ENCODE measurements at places on chromosomes 16 and 17. TPM values are rescaled to one million over a fixed set of nuclear protein-coding genes. Genes with fewer than 3 reads are reported as not detected.

The MYH13 gene
- not detected for total RNA-seq

The DPEP3 gene
- total RNA-seq: not detected

The MEOX1 gene
- 0.81 TPM for total RNA-seq

The DRC3 gene
- total RNA-seq: 2.1 TPM

The TBC1D3K gene
- total RNA-seq: not detected

The TAT gene
- total RNA-seq: 0.20 TPM

The ZNF23 gene
- 4.0 TPM for total RNA-seq

The KRTAP4-6 gene
- not detected for total RNA-seq

The PRR29 gene
- 0.14 TPM for total RNA-seq

The OTOA gene
- 0.50 TPM for total RNA-seq

The LGALS9C gene
- total RNA-seq: 0.22 TPM

- peak overlapping the region; percentile 66 for H3K27ac ChIP-seq
- peaks cover 53% of the 10 kb centered on the region for H3K4me1 ChIP-seq
- H3K4me3 ChIP-seq: no peak overlapping the region
- DNase-seq: peak; percentile 94
- no peaks in the 10 kb centered on the region for H3K36me3 ChIP-seq
These were observed 11.0 kb downstream of the CYB561 start for GRCh38 chr17:63434951-63435571.

DNA sequence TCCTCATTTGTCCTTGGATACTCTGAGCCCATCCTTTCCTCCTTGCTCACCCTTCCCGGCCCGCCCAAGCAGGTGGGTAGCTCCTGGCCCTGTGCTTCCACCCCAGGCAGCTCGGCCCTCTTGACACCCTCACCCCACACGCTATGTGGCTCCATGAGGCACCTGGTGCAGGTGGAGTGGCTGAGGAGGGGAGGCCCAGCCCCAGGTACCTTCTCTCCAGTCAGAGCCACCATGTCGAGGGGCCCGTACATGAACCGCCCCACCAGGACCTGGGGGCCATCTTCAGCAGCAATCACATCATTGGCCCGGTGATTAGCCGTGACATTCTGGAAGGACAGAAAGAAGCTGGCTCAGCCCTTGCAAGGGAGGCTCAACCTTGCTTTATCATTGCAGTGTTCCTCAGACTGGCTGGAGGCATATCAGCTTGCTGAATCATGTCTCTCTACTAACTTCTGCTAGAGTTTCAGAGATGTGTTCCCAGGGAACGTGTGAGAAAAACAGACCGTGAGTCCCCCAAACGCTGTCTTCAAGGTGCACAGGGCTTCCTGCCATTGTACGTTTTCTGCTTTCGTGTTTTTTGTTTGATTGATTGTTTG is 20.3 kb downstream of the PIMREG start:
- H3K4me1 ChIP-seq: no peaks in the 10 kb centered on the region
- H3K27me3 ChIP-seq: no peaks in the 10 kb centered on the region
- H3K4me3 ChIP-seq: no peak overlapping the region
- no peak for DNase-seq
- no peak overlapping the region for H3K27ac ChIP-seq

DNA sequence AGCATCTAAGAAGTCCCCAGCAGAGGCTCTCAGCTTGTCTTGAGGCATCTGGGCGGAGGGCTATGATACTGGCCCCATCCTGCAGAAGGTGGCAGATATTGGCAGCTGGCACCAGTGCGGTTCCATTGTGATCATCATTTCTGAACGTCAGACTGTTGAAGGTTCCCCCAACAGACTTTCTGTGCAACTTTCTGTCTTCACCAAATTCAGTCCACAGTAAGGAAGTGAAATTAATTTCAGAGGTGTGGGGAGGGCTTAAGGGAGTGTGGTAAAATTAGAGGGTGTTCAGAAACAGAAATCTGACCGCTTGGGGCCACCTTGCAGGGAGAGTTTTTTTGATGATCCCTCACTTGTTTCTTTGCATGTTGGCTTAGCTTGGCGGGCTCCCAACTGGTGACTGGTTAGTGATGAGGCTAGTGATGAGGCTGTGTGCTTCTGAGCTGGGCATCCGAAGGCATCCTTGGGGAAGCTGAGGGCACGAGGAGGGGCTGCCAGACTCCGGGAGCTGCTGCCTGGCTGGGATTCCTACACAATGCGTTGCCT is at the start of gene CIITA:
Gene CIITA, plus strand, starts transcription at position 404 of the 543 bp plus-strand sequence. Its CDS starts 129 bp downstream, at position 533.
- H3K27me3 ChIP-seq: no peaks in the 10 kb centered on the region
- H3K36me3 ChIP-seq: no peaks in the 10 kb centered on the region
- peaks cover 5% of the 10 kb centered on the region for H3K4me1 ChIP-seq
- DNase-seq: peak; percentile 49

DNA sequence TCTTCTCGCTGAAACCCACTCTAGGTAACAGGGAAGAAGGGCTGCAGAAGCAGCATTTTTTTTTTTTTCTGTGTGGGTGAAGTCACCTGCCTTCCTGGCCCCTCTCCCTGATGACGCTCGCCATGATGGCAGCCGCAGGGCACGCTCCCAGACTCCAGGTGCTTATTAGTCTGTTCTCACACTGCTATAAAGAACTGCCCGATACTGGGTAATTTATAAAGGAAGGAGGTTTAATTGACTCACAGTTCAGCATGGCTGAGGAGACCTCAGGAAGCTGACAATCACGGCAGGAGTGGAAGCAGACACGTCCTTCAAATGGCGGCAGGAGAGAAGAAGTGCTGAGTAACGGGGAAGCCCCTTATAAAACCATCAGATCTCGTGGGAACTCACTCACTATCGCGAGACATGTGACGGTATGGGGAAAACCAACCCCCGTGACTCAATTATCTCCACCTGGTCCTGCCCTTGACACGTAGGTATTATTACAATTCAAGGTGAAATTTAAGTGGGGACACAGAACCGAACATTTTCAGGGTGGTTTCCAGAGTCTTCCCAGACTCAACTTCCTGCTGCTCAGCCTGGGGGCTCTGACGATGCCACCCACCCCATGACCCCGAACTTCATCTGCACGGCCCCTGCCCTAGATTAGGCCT is 34.9 kb upstream of the NLRP1 start:
- H3K27ac ChIP-seq: no peak overlapping the region
- peaks cover 5% of the 10 kb centered on the region for H3K27me3 ChIP-seq
- H3K36me3 ChIP-seq: no peaks in the 10 kb centered on the region
- no peak for DNase-seq
- no peaks in the 10 kb centered on the region for H3K4me1 ChIP-seq

DNA sequence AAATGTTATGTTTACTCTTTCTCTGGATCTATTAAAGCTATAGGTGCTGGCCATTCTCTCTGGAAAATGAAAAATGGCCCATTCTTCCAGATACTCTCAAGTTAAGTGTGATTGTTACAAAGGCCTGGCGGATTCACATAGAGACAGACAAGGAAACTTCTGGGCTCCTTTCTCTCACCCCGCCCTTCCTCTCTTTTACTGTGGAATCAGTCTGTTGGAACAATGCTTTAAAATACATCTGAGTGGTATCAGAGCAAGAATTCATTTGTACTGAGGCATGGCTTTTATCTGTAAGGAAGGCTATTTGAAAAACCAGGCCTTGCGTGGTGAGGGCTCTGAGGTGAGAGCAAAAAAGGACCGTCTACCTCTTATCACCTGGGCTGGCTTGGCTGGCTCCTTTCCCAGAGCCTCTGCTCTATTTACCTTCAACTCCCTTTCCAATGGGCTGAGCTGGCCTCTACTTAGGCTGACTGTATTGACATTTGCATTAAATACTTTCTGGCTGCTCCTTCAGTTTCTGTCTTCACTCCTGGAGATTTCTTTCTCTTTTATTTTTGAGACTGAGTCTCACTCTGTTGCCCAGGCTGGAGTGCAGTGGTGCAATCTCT is 274.0 kb downstream of the PHKB start:
- no peak overlapping the region for H3K27ac ChIP-seq
- no peaks in the 10 kb centered on the region for H3K36me3 ChIP-seq
- peak; percentile 82 for DNase-seq
- H3K4me3 ChIP-seq: no peak overlapping the region
- no peaks in the 10 kb centered on the region for H3K4me1 ChIP-seq

DNA sequence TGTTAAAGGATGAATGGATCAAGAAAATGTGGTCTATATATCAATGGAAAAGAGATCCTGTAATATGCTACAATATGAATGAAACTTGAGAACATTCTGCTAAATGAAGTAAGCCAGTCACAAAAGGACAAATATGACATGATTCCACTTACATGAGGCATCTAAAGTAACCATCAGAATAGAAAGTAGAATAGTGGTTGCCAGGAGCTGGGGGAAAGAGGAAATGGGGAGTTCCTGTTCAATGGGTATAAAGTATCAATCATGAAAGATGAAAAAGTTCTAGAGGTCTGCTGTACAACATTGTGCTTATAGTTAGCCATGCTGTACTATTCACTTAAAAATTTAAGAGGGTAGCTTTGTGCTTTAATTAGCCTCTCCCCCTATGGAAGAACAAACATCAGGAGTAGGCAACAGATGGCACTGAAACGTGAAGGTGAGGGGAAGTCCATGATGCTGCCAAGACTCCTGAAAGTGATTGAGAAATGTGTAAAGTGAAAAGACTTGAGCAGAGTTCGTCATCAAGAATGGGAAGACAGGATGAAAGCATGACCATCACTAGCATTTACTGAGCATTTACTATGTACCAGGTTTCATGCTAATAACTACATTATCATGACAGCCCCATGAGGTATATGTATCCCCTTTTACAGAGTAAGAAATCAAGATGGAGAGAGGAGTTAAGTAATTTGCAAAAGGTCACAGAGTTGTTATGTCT is 167.2 kb downstream of the CYB561 start:
- no peak overlapping the region for H3K27ac ChIP-seq
- H3K4me3 ChIP-seq: no peak overlapping the region
- no peak for DNase-seq

- no peaks in the 10 kb centered on the region for H3K36me3 ChIP-seq
- H3K27me3 ChIP-seq: no peaks in the 10 kb centered on the region
- H3K4me1 ChIP-seq: no peaks in the 10 kb centered on the region
- no peak overlapping the region for H3K4me3 ChIP-seq
- no peak overlapping the region for H3K27ac ChIP-seq
These were observed 327.9 kb downstream of the SLC39A11 start for GRCh38 chr17:72764632-72765041.

- H3K27me3 ChIP-seq: no peaks in the 10 kb centered on the region
- H3K4me3 ChIP-seq: no peak overlapping the region
- no peaks in the 10 kb centered on the region for H3K36me3 ChIP-seq
- peaks cover 5% of the 10 kb centered on the region for H3K4me1 ChIP-seq
- no peak overlapping the region for H3K27ac ChIP-seq
These were observed 126.0 kb upstream of the SDK2 start for GRCh38 chr17:73770115-73770848.

GRCh38 chr17:56897646-56898424 is 16.0 kb downstream of the TRIM25 start:
- no peaks in the 10 kb centered on the region for H3K27me3 ChIP-seq
- H3K4me1 ChIP-seq: no peaks in the 10 kb centered on the region
- no peak overlapping the region for H3K4me3 ChIP-seq
- no peak for DNase-seq
- H3K36me3 ChIP-seq: peaks cover 59% of the 10 kb centered on the region

DNA sequence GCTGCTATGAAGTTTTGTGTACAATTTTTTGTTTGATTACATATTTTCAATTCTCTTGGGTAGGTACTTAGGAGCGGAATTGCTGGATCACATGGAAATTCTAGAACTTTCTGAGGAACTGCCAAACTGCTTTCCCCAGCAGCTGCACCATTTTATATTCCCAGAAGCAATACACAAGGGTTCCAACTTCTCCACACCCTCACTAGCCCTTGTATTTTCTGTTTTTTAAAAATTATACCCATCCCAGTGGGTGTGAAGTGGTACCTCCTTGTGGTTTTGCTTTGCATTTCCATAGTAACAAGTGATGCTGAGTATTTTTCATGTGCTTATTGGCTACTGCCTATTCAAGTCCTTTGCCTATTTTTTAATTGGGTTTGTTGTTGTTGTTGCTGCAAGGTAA is 20.9 kb downstream of the NACA2 start:
- no peak overlapping the region for H3K4me3 ChIP-seq
- H3K4me1 ChIP-seq: no peaks in the 10 kb centered on the region
- H3K36me3 ChIP-seq: no peaks in the 10 kb centered on the region
- no peak for DNase-seq

GRCh38 chr17:78766225-78766624 is 15.8 kb downstream of the CYTH1 start:
- no peak overlapping the region for H3K27ac ChIP-seq
- DNase-seq: no peak

- no peaks in the 10 kb centered on the region for H3K36me3 ChIP-seq
- no peak for DNase-seq
- H3K4me1 ChIP-seq: no peaks in the 10 kb centered on the region
- no peaks in the 10 kb centered on the region for H3K27me3 ChIP-seq
- no peak overlapping the region for H3K4me3 ChIP-seq
These were observed 77.7 kb upstream of the GNG13 start for GRCh38 chr16:878072-878784.

DNA sequence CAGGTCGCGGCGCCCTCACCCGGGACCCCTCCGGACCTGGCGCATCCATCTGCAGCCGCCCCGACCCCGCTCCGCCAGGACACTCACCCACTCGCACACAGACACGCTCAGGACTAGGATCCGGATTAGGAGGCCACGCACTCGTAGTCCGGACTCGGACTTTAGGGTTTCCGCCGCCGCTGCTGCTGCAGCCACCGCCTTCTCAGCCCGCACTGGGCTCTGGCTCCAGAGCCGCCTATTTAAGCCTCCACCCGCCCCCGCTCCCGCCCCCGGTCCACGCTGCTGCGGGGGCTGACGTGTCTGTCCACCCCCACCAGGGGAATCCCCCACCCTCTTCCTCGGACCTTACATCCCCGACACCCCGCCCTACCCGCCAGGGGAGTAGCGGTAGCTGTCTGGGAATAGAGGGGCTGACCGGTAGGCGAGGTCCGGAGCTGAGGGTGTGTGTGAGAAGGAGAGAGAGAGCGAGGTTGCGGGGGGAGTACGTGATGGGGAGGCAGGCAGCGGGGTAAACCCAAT is at the start of gene RRAD:
Gene RRAD, minus strand, starts transcription at position 214 of the 519 bp plus-strand sequence. CDS start 356 bp downstream, outside the sequence.
- no peaks in the 10 kb centered on the region for H3K27me3 ChIP-seq
- no peak for DNase-seq
- H3K4me3 ChIP-seq: no peak within 1 kb of the TSS
- H3K4me1 ChIP-seq: no peaks in the 10 kb centered on the region

- DNase-seq: peak; percentile 72
These were observed 397 bp downstream of the RIPOR1 start for GRCh38 chr16:67528870-67529581.

DNA sequence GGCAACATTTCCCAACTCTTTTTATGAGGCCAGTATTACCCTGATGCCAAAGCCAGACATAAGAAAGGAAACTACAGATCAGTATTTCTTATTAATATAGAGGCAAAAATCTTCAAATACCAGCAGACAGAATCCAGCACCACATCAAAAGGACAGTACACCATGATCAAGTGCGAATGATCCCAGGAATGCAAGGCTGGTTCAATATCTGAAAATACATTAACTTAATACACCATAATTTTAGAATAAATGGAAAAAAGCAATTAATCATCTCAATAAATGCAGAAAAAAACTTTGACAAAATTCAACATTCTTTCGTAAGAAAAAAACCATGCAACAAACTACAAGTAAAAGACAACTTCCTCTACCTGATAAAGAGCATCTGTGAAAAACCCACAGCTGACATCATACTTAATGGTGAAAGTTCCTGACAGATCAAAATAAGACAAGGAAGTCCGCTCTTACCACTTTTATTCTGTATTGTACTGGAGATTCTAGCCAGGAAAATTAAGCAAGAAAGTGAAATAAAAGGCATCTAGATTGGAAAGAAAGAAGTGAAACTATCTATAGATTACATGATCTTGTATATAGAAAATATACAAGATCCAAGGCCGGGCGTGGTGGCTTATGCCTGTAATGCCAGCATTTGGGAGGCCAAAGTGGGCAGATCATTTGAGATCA is 26.4 kb upstream of the MAPK3 start:
- no peak for DNase-seq
- H3K27me3 ChIP-seq: no peaks in the 10 kb centered on the region
- H3K4me1 ChIP-seq: no peaks in the 10 kb centered on the region
- H3K36me3 ChIP-seq: no peaks in the 10 kb centered on the region
- H3K27ac ChIP-seq: no peak overlapping the region

All from pancreas (tissue), 10 donors.